Subcutaneous adipose tissue (tissue), 4 donors: ENCODE measurements at places on chromosomes 7 and 10. TPM values are rescaled to one million over a fixed set of nuclear protein-coding genes. Genes with fewer than 3 reads are reported as not detected.

Gene CDHR1
- total RNA-seq = 0.22 TPM

Gene NKX1-2
- not detected for total RNA-seq

Gene BNIP3
- 126 TPM for total RNA-seq

Gene SHH
- not detected for total RNA-seq

Gene FBXW4
- 41.7 TPM for total RNA-seq

Gene CAMK2G
- 43.9 TPM for total RNA-seq

Gene CTAGE4
- total RNA-seq = 2.3 TPM

Gene FAM25C
- total RNA-seq = not detected

Gene C10orf62
- total RNA-seq = 0.94 TPM

Gene SFTPA2
- not detected for total RNA-seq

Gene CYP3A7
- total RNA-seq = not detected

Gene ASB15
- not detected for total RNA-seq

Gene UPK3B
- total RNA-seq = 0.75 TPM

Gene LLCFC1
- total RNA-seq = not detected

Gene GSTO2
- 1.1 TPM for total RNA-seq

Gene METTL2B
- total RNA-seq = 21.4 TPM

Gene SEMA4G
- total RNA-seq = not detected

Gene ZDHHC16
- 22.0 TPM for total RNA-seq

Gene ETV1
- 0.88 TPM for total RNA-seq

Gene PTPN12
- 147 TPM for total RNA-seq

Gene TDRD1
- 0.16 TPM for total RNA-seq

Gene HKDC1
- total RNA-seq = 0.22 TPM

Gene TUBB8
- not detected for total RNA-seq

Gene WIPF3
- 0.57 TPM for total RNA-seq

Gene CFAP46
- total RNA-seq = not detected

Gene EMX2
- 2.7 TPM for total RNA-seq

Gene CLDN3
- total RNA-seq = not detected

Gene KIAA1549
- total RNA-seq = 0.75 TPM
